Upper lobe of left lung (tissue), 6 donors: ENCODE measurements at places on chromosomes 12 and 14. TPM values are rescaled to one million over a fixed set of nuclear protein-coding genes. Genes with fewer than 3 reads are reported as not detected.

Gene GEMIN2
- 18.8 TPM for total RNA-seq

- DNase-seq, result no peak
Observed at GRCh38 chr12:94171595-94171930, 23.2 kb downstream of the PLXNC1 start.

DNA sequence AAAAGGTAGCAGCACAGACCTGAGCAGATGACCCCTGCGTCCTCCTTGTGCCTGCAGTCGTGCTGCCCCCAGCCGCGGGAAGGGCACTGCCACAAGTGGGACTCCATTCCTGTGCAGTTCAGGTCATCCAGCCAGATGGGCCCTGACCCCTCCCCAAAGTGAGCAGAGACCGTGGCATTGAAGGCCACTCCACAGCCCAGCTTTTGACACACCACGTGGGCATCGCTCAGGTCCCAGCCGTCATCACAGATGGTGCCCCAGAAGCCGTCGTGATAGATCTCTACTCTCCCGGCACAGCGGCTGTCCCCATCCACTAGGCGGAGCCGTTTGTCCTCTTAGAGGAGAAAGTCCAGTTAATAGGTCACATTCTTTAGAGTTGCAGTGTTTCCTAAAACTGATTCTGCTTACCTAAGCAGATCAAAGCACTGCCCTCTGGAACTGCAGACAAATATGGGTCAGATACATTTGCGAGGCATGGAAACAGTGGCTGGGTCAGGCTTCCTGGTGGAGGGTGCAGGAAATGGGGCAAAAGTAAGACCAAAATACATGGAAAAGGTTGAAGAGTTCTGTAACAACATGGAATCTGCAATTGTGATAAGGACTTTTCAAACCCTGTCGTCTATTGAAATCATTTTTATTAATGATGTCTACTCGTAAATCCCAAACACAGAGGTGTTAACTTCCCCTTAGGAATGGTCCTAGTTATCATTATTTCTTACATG is 69.4 kb downstream of the CD163L1 start:
- peak; percentile 45 for DNase-seq

DNA sequence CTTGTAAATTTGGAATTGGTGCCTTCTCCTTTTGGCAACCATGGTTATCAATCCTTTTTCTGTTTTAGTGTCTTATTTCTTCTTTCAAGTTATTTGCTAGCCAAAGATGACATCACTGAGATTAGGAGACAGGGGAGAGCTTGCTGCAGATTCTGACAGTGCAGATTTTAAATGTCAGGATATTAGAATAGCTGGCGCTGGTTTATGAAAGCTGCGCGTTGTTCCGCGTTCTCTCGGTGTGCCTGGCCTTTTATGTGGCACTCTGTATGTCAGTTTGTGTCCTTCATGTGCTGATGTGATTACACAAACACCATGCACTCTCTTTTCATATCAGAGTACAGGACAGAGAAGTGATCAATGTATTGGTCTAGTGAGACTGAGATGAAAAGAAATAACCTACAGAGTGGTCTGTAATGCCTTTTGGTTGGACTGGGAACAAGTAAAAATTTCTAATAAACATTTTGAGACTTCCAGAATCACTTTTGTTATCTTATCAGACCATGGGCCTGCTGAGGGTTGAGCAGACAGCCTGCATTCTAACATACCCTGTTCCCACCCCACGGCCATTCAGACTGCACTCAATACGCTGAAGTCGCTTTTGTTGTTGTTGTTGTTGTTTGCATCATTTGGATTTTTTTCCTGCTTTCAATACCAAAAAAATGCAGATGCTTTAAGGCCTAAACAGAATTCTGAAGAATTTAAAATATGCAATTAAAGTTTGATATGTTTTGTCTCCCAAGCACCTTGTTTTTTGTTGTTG is 49.7 kb upstream of the TRAF3 start:
- DNase-seq, result no peak

DNA sequence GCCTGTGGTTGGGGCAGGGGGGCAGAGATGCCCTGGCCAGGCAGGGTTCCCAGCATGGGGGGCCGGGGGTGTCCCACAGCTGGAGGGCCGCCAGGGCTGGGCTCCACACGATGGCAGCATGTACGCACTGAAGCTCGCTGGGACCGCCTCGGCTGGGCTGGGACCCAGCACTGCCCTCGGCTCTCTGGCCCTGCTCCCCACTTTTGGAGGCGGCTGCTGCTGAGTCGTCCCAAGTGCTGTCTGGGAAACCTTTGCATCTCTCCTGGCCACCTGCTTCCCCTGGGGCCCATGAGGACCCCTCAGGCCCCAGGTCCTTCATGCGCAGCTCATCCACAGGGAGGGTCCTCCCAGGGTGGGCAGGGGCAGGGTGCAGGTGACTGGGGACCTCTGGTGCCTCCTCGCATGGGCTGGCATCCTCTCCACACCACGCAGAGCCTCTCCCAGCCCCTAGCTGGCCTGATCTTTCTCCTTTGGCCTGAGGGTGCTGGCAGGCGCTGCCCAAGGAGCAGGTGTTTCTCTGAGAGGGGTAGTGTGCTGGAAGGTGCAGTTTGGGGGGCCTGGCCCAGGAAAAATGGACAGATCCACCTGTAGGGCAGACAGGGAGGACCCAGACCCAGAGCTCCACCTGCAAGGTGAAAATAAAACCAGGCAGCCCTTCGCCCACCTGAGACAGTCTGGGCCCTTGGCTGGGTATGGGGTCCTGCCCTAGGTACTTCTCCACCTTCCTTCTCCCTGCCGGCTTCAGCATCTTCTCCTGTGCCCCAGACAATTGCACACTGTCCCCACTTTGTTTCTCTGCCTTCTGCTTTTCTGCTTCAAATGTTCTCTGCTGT is 46.9 kb downstream of the DLK1 start:
- DNase-seq, result no peak

DNA sequence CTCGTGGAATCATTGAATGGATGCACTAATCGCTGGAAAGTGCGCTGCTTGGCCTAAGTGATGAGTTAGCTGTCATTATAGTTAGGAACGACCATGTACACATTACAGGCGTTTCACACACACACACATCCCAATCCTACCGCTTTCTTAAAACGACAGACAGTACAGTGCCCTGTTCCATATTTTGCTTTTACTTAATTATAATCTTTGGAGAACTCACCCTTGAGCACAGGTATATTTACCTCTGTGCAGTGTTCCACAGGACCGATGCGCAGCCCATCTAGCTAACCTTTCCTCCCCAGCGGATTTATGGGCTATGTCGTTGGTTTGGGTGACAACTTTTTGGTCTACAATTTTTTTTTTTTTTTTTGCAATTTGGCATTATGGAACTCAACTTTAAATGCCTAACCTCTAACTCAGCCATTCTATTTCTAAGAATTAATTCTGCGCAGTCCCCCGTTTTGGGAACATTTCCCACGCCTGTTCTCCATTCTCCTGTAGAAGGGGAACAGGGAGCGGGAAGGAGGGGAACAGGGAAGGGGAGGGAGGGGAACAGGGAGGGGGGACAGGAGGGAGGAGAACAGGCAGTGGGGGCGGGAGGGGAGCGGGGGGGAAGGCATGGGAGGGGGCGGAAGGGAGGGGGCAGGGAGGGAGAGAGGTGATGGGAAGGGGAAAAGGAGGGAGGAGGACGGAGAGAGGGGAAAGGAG is 663 bp upstream of the ULK1 start:
- DNase-seq, result no peak

DNA sequence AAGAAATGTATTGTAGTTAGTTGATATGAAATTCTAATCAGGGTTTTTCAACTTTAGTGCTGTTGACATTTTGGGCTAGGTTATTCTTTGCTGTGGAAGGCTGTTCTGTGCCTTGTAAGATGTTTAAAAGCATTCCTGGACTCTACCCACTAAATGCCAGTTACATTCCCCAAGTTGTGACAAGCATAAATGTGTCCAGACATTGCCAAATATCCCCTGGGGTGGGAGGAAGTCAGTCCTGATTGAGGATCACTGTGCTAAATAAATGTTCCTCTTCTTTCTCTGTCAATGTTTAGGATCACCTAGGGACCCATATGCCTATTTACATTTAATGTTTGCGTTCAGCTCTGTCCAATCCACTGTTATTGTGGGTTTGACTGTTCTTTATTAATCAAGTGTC is 268.3 kb downstream of the TMTC2 start:
- DNase-seq, result no peak
